ENCODE measurements at places on chromosomes 4 and X. TPM values are rescaled to one million over a fixed set of nuclear protein-coding genes. Genes with fewer than 3 reads are reported as not detected.

DNA sequence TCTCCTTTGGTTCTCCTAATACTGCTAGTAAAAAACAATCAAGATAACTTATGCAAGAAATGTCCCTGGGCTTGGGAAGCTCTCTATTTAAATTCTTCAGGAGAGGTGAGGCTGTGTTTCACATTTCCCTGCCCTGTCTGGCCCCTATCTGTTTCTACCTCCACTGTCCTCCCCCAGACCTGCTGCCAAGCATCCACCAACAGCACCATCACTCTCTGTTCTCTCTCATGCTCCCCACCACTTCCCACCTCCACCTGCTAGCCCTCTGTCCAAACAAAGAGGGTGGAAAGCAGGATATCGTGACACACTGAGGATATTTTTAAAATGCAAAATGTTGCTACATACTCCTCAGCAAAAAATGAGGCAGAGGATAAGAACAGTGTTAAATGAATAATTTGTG lies 88.4 kb upstream of the NAP1L5 start:
- DNase-seq, result no peak

DNA sequence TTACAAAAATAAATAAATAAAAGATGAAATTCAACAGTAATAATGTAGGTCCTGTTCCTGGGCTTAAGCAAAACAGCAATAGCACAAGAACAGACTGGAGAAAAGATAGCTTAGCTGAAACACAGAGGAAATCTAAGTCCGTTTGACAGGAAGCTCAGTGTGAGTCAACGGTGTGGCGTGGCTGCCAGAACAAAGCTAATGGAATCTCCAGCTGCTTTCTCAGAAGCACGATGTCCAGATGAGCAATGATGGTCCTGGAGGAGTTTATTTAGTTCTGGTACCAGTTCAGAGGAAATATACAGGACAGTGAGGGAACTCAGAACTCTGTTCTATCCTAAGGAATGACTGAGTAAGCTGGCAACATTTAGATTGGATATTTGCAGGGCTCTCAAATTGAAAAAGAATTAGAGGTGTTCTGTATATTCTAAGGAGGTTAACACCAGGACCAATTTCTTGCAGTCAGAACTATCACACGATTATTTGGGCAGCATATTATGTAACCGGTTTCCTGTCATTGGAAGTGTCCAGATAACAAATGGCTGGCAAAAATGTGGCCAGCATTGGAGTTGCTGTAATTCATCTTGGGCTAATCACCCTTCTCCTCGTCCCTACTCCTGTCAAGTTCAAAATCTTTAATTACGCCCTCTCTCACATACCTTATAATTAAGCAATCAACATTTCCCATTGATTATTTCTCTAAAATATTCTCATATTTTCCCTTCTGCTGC lies 12.7 kb downstream of the GAB3 start:
- DNase-seq, result peak; percentile 63

DNA sequence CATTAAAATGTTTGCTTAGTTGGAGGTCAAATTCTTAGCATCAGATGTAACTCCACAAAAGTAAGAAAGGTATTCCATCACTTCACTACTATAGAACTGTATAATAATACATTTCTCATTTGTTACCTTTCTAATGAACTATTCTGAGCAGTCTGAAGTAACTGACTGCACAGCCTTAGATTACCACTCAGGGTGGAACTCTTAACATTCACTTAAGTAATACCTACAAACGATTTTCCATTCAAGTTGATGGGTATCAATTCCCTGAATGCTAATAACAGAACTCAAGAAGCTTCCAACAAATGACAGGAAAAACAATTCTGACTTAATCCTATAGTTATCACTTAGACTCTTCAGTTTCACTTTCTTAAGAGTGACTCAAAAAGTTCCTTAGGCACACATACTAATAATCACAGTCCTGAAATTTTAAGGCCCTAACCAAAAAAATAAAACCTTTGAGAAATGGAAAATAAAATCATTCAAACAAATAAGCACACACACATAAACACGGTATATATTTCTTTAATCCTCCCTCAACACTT lies 20.9 kb downstream of the HNRNPD start:
- DNase-seq, result no peak

GRCh38 chr4:185237175-185237574 lies 27.8 kb downstream of the SNX25 start:
- no peak for DNase-seq

Gene KCNE5
- not detected for total RNA-seq

Gene GSX2
- total RNA-seq, result not detected

DNA sequence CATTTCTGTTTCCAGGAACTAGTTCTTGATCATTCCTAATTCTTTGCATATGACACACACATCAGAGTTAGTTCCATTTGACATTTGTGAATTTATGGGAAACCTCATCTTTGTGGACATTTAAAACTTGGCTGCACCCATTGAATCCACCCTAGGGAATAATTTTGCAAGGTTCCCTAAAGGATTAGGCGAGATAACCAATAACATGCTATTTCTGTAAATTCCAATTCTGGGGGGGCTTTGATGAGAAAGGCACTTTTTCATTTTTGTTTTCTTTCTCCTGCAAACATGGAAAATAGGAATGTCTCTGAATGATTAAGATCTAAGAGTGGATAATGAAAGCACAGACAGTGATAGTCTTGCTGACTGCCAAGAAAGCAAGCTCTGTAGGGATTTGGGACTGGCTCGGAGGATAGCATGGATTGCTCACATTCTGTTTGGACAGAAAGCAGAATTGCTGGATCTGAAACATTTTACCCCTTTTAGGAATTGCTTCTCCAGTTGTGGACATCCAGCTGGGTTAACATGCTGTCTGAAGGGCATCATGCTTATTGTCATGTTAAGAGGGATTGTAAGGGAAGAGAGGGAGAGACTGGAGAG lies 145.1 kb downstream of the NHS start:
- no peak for DNase-seq

Gene CTAG1A
- not detected for total RNA-seq

Gene NEXMIF
- total RNA-seq, result 0.32 TPM

- DNase-seq, result no peak
Measured at GRCh38 chr4:8128100-8128856, 30.3 kb downstream of the ABLIM2 start.

- no peak for DNase-seq
Measured at GRCh38 chr4:41212616-41213203, 1.6 kb downstream of the APBB2 start.

Gene IGSF1
- 2.6 TPM for total RNA-seq

- DNase-seq, result no peak
Measured at GRCh38 chr4:115187136-115187535, 73.7 kb upstream of the NDST4 start.

- no peak for DNase-seq
Measured at GRCh38 chr4:40201898-40202297, 5.1 kb downstream of the RHOH start.

GRCh38 chr4:156956826-156957368 lies 14.7 kb downstream of the PDGFC start:
- DNase-seq, result no peak
